Stimulated activated CD4-positive, alpha-beta T cell treated with anti-CD3 and anti-CD28 coated beads, Interleukin-2, amount 100 ng/mL, for 48 hours (primary cell): ENCODE measurements at places on chromosomes 11 and 22.

- no peak for DNase-seq
Measured at GRCh38 chr11:47270331-47271271, 668 bp downstream of the MADD start.

- no peak for DNase-seq
Measured at GRCh38 chr22:42967005-42967404, 47.9 kb downstream of the PACSIN2 start.

DNA sequence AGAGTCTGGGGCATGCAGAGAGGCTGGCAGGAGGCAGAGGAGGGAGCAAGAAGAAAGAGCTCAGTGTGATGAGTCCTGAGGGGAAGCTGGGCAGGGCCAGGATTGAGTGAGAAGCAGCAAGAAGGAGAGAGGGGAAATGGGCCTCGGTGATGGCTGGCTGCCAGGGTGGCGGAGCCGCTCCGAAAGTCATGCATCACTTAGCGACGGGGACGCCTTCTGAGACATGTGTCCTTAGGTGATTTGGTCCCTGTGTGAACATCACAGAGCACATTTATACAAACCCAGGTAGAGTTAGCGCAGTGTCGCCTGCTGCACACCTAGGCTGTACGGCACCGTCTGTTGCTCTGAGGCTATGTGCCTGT is 15.1 kb downstream of the TBC1D22A start:
- no peak for DNase-seq

- DNase-seq = no peak
Measured at GRCh38 chr22:27783436-27784119, 18.0 kb downstream of the MN1 start.

DNA sequence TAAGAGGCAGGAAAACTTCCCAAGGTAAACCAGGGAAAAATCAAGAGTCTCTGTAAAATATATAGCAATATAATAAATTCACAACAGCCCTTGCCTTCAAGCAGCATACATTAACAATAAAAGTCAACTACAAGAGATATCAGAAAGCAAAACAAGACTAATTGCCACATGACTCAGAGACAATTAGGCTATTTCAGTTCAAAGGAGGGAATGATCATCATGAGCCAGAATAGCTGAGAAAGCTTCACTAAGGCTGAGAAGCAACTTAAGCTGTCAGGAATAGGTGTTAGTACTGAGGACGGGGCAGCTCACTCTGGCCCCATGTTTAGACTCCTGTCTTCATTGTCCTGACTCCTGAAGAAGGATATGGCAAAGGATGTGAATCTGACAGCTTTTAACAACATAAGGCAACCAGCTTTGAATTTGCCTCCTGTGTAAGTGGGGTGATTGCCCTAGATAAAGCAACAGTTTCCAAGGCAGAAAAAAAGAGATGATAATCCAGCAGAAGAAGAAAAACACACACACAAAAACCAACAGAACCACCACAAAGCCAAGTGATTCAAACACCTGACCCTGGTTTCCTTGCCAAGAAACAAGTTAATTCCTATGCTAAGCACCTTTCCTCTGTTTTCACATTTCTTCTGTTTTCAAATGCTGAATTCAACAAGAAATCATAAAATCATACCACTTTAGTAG is 60.8 kb downstream of the SIK3 start:
- no peak for DNase-seq
